ENCODE measurements at places on chromosomes 5 and 9.

DNA sequence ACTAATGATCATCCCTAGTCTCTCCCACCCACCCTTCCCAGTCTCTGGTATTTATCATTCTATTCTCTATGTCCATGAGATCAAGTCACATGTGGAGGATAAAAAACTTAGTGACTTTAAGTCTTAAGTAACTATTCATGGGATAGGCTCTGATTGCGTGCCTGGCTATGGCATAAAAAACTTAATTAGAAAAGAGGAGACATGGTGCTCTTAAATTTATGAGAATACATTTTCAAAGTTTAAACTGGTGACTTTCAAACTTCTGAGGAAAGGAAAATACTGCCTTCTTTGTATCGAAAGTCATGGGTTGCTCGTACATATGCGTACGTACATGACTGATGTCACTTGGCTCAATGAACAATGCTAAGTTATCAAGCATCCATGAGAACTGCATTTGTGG is 18.2 kb upstream of the TYRP1 start:
- H3K4me3 ChIP-seq: no peak overlapping the region
- DNase-seq: no peak
- H3K4me1 ChIP-seq: no peaks in the 10 kb centered on the region
- no peaks in the 10 kb centered on the region for H3K36me3 ChIP-seq
- H3K27me3 ChIP-seq: no peaks in the 10 kb centered on the region

GRCh38 chr5:102866237-102866600 is 111.1 kb downstream of the PAM start:
- peaks cover 15% of the 10 kb centered on the region for H3K4me1 ChIP-seq
- peak overlapping the region; percentile 60 for H3K4me3 ChIP-seq
- H3K27me3 ChIP-seq: peaks cover 16% of the 10 kb centered on the region
- no peak for DNase-seq
- no peak overlapping the region for H3K27ac ChIP-seq

DNA sequence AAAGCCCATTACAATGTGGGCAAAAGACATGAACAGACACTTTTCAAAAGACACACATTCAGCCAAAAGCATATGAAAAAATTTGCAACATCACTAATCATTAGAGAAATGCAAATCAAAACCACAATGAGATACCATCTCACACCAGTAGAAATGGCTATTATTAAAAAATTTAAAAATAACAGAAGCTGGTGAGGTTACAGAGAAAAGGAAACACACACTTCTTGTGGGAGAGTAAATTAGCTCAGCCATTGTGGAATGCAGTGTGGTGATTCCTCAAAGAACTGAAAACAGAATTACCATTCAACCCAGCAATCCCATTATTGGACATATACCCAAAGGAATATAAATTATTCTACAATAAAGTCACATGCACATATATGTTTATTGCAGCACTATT is 585.2 kb upstream of the TUSC1 start:
- H3K36me3 ChIP-seq: no peaks in the 10 kb centered on the region
- H3K27ac ChIP-seq: no peak overlapping the region
- no peaks in the 10 kb centered on the region for H3K4me1 ChIP-seq
- no peaks in the 10 kb centered on the region for H3K27me3 ChIP-seq
- no peak for DNase-seq

GRCh38 chr5:2877522-2877921 is 126.0 kb upstream of the IRX2 start:
- H3K4me1 ChIP-seq: no peaks in the 10 kb centered on the region
- no peak overlapping the region for H3K27ac ChIP-seq
- H3K27me3 ChIP-seq: no peaks in the 10 kb centered on the region
- no peak overlapping the region for H3K4me3 ChIP-seq
- no peaks in the 10 kb centered on the region for H3K36me3 ChIP-seq

Measured in activated CD8-positive, alpha-beta T cell treated with anti-CD3 and anti-CD28 coated beads, Interleukin-2, amount 10 ng/mL, durations not matched to agents 7 days and 5 days (primary cell).